Activated CD4-positive, alpha-beta T cell treated with anti-CD3 and anti-CD28 coated beads, Interleukin-2, Interleukin-6, amounts not matched to agents 100 ng/mL and 50 ng/mL, durations not matched to agents 16 hours and 8 hours (primary cell): ENCODE measurements at places on chromosomes 3 and 15.

GRCh38 chr3:25781758-25782594 lies 1.3 kb downstream of the NGLY1 start:
- DNase-seq, result no peak

DNA sequence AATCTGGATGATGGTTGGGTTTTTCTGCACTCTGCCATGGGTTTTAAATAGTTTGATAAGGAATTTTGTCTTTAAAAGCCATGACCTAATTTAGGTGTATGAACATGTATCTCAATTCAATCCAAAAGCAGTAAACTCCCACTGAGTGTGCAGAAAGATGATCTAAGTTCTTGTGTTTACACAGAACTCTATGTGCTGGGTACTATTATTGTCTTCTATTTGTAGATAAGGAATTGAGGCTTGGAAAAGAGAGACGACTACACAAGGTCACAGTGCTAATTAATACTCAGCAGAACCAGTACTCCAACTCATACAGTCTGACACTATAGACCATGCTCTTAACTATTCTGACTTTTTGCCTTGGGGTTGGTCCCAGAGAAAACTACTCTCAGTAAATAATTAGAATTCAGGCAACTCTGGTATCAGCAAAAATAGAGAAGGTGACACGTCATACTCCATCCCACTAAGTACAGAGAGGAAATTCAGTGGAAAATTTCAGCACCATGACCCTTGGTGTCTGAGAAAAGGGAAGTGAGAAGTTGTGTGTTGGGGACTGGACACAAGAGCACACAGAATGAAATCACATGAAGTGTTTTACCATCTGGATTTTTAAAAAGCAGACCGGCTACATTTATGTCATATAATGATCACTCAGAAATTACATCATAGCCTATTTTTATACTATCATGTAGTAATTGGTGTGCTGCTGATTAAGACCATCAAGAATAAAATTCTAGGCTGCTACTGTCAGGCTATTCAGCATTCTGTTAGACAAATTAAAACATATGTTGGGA lies 18.3 kb upstream of the MYH15 start:
- no peak for DNase-seq

DNA sequence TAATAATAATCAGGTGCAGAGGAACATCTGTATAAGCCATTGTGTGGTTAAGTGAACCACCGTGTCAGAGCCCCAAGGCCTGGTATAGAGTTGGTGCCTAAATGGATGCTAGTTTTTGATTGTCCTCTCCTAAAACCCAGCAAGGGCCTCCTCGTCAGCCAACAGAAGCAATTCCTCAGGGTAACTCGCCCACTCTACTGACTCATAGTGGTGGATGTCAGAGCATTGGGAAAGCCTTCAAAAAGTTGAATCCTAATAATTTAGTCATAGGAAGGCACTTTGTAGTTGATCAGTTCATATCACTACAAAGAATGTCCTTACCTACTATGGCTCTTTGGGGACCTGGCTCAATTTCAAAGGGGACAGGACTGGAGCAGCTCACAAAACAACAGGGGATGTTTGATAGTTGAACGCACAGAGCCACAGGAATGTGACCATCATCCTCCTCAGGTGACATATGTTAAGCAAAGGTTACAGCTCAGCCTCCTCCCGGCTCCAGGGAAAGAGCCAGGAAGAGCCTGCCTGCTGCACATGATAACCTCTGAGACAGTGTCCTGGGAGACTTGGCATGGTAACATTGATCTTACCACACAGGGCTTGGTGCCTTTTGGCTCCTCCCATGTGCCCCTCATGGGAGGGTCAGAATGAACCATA lies 338.7 kb downstream of the CLSTN2 start:
- no peak for DNase-seq

GRCh38 chr3:111229301-111229700 lies 157.7 kb downstream of the NECTIN3 start:
- DNase-seq, result no peak

DNA sequence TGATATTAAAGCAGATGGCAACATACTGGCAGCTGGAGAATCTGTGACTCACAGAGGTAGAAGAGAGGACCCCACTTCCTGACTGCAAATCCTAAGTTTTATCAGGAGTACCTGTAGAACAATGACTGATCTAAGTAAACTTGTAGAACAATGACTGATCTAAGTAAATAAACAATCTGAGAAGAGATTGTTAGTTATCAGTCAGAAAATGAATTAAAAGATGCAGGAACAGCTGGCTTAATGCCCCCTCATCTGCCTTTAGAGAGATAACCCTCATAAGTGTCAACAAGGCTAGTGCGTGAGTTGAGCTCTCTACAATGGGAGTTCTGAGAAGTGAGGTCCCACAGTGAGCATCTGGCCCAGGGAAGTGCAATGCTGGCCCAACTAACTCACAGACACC lies 14.6 kb downstream of the ACAD11 start:
- DNase-seq, result no peak

DNA sequence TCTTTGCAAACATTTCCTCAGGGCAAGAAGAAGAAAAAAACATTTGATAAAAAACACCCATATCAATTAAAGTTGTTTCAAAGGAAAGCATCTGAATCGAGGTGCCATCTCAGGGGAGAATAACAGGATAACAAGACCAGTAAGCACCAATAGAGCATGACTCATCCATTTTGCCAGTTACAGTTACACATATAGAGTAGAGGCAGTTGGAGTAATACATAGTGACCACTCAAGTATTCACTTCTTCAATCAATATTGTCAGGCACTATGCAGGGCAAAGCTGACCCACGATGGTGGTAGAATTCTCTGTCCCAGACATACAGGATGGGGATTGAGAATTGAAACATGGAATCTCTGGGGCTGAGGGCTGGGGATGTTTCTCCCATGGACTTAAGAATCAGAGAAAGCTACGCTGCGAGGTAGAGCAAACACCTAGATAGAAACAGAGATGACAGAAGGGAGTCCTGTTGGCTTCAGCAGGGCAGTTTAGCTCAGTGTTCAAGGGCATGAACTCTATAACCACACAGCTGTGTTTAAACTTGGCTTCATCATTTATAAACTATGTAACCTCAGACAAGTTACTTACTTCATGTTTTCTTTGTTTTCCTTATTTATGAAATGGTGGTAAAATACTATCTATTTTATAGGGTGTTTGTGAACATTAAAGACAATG lies 186.4 kb upstream of the NANOGP8 start:
- DNase-seq, result no peak

DNA sequence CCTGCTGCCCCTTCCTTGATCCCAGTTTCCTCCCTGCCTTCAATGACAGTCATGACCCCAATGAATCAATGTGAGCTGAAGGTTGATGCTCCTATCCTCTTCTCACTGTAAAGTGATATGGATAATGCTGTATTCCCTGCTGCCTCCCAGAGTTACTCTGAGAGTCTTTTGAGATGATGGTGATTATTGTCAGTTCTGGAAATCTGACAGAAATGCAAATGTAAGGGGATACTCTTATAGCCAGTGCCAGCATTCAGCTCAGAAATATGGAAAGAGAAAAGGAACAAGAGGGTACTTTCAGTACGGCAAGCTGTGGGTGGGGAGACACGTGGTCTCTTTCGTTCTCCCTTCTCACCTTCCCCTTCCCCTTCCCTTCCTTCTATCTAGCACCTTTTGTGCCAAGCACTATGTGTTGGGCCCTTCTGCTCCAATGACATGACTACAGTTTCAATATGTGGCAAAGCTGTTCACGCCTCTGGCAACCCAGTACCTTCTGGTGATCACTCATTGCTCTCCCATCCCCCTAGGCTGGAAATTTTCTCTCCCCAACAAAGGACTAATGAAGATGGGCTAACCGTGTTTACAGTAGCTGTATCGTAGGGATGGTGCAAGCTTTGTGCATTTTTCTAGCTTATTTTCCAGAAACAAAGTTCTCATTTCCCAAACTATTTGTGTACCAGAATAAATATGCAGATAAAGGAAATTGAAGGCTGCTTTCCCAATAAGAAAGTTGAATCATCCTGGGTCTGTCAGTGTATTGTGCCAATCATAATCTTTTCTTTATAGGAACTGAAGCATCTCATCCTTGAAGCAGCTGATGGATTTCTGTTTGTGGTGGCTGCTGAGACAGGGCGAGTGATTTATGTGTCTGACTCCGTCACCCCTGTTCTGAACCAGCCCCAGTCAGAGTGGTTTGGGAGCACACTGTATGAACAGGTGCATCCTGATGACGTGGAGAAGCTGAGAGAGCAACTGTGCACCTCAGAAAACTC lies 70.3 kb downstream of the ARNT2 start:
- DNase-seq, result no peak

GRCh38 chr3:183981990-183982644 lies 35.6 kb downstream of the ABCC5 start:
- DNase-seq, result no peak

DNA sequence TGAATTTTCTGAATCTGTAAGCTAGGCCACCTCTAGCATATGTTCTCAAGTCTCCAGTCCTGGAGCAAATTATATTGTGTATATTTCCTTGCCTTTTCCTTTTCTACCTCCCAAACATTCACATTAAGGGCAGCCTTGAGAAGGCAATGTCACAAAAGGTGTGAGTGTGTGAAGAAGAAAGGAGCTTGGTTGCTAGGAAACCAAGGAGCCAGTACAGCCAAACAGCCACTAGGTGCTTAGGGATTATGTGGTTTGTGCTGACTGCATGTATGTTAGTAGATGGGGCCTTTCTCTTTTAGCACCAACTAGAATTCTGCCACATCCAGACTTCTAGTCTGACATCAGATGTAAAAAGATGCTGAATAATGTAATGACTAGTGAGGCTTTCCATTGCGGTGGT lies 118.8 kb upstream of the DAZL start:
- no peak for DNase-seq

- DNase-seq, result peak; percentile 2
These were observed 50.6 kb downstream of the DRD3 start for GRCh38 chr3:114128231-114128630.

DNA sequence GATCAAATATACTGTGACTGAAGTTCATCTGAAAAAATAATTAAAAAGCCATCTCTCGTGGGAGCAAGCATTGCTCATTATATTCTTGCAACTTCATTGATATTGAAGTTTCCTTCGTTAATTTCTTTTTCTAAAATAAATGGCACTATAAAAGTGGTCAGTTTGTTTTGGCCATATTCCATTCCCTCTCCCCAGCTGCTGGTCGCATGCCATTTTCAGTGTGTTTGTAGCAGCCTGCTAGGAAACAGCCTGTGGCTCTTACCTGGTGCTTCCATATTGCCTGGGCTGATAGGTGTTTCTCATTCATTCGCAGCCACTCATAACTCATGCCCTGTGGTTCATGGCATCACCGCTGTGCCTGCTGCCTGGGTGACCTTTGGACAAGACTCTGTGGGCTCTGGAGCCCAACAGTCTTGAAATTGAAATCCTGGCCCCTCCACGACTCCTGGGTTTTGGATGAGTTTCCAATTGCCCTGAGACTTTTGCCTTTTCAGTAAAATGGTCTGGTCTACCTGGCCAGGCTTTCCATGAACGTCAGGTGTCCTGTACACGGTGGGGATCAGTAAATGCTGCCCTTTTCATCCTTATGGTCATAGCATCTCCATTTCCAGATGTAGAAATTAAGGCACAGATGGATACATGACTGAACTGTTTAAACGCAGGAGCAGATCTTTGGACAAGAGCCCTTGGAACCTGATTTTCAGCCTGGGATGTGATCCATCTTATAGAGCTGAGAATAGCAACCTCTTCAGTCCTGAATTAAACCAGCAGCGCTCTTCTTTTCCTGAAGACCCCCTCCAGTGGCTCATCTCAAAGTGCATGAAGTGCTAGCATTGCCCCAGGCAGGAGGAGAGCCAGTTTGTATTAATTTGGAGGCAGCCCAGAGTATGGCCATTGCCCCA lies 69.4 kb downstream of the SLCO3A1 start:
- DNase-seq, result no peak

DNA sequence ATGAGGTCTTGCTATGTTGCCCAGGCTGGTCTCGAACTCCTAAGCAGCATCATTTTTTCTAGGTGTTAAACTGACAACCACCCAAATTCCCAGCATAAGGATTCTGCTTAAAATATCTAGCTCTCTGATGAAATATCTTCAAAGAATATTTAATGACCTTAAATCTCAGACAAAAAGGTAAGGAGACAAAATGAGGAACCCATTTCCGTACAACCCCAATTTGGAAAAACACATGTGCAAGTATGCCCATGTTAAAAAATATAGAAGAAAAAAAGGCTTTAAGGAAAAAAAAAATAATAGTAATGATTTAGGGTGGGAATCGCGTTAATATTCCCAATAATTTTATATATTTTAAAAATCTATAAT lies 1.4 kb upstream of the SACM1L start:
- no peak for DNase-seq

- DNase-seq, result no peak
These were observed 505.8 kb downstream of the EPHA3 start for GRCh38 chr3:89613241-89613640.

DNA sequence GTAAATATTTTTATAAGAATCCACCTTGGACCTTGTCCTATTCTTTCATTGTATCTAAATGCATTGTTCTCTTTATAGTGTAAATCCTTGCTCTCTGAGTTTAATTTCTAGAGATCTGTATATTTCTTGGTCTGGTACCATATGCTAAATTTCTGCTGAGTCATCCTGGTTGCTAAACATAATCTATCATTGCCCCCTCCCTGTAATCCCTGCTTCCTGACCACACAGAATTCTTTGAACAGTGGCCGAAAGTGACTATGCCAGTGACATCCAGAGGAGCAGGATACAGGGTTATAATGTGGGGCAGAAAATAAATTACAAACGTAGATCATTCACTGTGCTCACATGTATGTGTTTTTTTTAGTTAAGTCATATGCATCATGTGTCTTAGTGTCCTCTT lies 143.1 kb downstream of the DIPK2A start:
- DNase-seq, result no peak

GRCh38 chr15:48001393-48002039 lies 119.3 kb upstream of the SLC24A5 start:
- no peak for DNase-seq

GRCh38 chr3:32817558-32818228 lies at the start of gene TRIM71:
Gene TRIM71 (plus strand): TSS chr3:32817997. CDS start chr3:32818081, 84 bp downstream.
- DNase-seq, result peak; percentile 36
